Tibial nerve (tissue), 4 donors: ENCODE measurements at places on chromosomes 2 and 18.

DNA sequence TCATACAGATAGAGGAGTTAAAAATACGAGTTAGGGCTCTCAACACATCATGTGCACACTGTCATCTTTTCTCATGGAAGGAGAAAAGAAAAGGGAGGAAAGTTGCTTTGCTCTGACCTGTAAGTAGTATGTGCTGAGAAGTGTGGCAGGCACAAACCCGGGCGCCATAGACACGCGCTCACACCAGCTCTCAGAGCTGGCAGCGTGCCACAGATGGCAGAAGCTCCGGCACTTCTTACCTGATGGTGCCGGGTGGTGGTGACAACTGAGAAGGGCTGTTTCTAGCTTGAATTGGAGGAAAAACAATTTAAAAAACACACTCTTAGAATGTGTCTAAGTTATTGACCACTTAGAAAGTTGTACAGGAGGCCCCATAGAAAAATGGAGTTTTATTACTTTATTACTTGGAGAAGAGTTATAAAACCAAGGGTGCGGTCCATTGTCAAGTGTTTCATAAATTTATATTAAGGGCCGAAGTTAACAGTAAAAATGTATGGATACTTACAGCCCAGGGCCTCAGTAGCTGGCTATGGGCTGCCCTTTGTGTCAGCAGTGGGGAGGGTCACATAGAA lies 92.2 kb downstream of the DPP4 start:
- H3K36me3 ChIP-seq, result no peaks in the 10 kb centered on the region
- no peak overlapping the region for H3K4me3 ChIP-seq
- no peak overlapping the region for H3K27ac ChIP-seq
- no peaks in the 10 kb centered on the region for H3K4me1 ChIP-seq
- DNase-seq, result no peak

DNA sequence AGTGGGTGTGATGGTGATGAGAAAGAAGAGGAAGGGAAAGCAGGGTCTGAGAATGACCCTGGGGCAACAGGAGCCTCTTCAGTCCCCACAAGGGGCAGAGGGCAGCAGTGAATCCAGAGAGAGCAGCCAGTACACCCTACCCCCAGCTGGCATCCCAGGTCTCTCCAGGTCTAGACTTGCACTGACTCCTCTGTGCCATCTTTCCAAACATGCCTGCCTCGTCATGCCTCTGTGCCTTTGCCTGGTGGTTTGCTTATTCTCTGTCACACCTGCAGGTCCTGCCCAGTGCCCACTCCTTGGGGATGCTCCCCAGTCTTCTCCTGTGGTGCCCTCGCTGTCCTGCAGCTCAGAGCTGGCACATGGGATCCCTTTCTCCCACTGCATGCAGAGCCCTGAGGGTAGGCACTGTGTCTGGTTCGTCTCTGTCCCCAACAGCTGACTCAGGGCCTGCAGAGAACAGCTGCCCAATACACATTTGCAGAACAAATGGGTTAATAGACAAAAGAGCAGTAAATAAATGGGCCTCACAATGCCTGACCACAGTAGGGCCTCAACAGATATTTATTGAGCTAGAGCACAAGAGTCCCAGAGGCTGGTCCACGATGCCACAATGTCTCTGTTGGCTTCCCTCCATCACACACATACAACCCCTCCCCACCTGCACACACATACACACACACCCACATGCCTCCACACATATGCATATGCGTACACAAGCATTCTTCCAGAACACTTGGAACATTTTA lies 89.8 kb downstream of the HS1BP3 start:
- no peak overlapping the region for H3K27ac ChIP-seq
- no peak overlapping the region for H3K4me3 ChIP-seq
- H3K36me3 ChIP-seq, result no peaks in the 10 kb centered on the region
- H3K4me1 ChIP-seq, result peaks cover 7% of the 10 kb centered on the region
- no peak for DNase-seq
- H3K27me3 ChIP-seq, result no peaks in the 10 kb centered on the region

DNA sequence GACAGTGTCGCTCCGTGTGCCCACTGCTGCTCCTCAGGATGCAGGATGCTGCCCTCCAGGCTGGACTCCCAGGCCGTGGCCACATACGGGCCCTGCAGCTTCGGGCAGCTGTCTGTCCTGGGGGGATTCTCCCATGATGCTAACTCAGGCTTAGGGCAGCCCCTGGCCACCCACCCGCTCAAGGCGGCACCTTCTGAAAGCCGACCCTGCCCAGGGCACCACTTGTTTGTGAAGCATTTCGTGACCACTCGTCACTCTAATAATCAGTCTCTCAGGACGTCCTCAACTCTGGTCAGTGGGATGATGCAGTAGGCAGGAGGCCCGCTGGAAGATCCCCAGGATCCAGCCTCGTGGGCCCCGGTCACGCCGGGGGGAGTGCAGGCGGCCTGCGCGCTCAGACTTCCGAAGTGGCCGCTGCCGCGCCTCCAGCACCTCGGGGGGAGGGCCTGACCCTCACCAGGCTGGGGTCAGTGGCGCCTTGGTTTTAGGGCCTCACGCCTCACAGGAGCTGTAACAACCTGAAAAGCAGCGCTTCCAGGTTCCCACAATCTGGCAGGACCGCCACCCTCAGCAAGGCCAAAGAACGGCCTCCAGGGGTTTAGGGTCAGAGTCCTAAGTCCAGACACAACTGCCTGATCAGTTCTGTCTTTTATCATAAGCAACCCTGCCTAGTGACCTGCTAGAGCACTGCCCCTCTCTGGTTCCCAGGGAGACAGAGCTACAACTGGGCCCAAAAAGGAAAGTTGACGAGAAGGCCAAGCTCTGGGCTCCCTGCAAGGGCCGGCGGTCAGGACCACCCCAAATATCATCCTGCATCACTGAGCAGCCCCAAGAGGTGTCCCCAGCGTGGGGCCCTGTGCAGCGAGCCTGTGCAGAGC lies 53.0 kb downstream of the EIPR1 start:
- H3K4me3 ChIP-seq, result no peak overlapping the region
- H3K36me3 ChIP-seq, result no peaks in the 10 kb centered on the region
- no peak for DNase-seq
- H3K27me3 ChIP-seq, result no peaks in the 10 kb centered on the region

DNA sequence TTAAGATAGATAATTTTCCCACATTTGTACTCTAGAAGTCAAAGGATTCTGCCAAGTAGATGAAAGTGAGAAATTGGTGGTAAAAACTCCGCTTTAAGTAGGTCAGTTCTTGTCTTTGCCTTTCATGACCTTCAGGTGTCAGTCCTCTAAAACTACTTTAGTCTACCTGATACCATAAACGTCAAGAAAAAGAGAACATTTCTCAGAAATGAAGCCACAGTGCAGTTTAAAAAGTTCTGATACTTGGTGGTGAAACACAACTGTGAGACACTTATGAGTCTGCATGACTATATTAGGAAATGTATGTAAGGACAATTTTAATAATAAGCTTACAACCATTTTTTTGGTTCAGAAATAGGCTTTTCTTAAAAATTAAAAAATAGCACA lies 583.3 kb downstream of the SATB2 start:
- H3K36me3 ChIP-seq, result no peaks in the 10 kb centered on the region
- H3K4me3 ChIP-seq, result no peak overlapping the region
- DNase-seq, result no peak
- H3K27ac ChIP-seq, result no peak overlapping the region
- no peaks in the 10 kb centered on the region for H3K4me1 ChIP-seq

- no peak for DNase-seq
- H3K27me3 ChIP-seq, result no peaks in the 10 kb centered on the region
- H3K4me1 ChIP-seq, result no peaks in the 10 kb centered on the region
These were observed 93.5 kb downstream of the LPIN1 start for GRCh38 chr2:11839916-11840315.

GRCh38 chr2:11824901-11825828 lies 78.7 kb downstream of the LPIN1 start:
- DNase-seq, result no peak
- no peak overlapping the region for H3K4me3 ChIP-seq
- H3K4me1 ChIP-seq, result peaks cover 13% of the 10 kb centered on the region
- H3K36me3 ChIP-seq, result peaks cover 8% of the 10 kb centered on the region
- no peaks in the 10 kb centered on the region for H3K27me3 ChIP-seq

DNA sequence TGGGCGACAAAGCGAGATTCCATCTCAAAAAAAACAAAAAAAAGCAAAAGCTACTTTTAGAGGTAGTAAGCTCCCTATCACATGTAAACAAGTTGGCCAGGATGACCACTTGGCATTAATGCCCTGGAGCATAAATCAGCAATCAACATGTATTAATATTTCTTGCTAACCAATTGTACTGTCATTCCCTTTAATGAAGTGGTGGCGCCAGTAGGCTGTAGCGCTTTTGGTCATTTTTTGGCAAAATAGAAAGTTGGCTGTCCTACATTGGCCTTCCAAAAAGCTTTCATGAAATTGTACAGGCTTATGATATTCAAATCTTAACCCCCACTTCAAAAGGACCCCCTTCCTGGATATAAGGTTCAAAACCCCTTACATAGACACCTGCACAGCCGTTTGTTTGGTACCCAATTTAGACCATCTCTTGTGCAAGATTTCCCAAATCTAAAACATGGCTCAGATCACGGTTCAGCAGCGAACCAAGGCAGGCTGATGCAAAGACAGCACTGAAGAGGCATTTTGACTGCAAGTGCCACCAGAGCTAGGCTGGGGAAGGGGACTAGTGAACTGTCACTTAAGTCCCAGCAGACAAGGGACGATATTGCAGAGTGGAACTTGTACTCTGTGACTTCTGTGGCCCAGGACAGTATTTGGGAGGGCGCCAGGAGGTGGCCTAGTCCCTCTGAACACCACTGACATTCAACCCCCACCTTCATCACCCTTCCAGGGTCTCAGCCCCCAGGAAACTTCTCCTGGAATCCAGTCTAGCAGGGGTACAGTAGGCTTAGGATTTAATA lies 31.9 kb downstream of the SMAD7 start:
- H3K27ac ChIP-seq, result no peak overlapping the region
- peaks cover 20% of the 10 kb centered on the region for H3K4me1 ChIP-seq
- no peak for DNase-seq
- no peaks in the 10 kb centered on the region for H3K36me3 ChIP-seq
- H3K4me3 ChIP-seq, result no peak overlapping the region
- no peaks in the 10 kb centered on the region for H3K27me3 ChIP-seq

DNA sequence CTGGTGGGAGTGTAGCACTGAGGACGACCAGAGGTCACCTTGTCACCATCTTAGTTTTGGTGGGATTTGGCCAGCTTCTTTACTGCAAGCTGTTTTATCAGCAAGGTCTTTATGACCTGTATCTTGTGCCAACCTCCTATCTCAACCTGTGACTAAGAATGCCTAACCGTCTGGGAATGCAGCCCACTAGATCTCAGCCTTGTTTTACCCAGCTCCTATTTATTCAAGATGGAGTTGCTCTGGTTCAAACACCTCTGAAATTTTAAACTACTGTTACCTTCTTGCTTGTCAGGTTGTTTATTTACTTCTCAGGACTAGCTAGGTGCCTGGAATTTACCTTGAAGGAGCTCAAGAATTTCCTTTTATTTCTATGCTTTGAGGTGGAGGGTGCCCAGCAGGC lies 9.5 kb upstream of the KCNG3 start:
- no peaks in the 10 kb centered on the region for H3K36me3 ChIP-seq
- H3K4me1 ChIP-seq, result no peaks in the 10 kb centered on the region
- H3K27me3 ChIP-seq, result no peaks in the 10 kb centered on the region
- H3K27ac ChIP-seq, result no peak overlapping the region
- no peak for DNase-seq

DNA sequence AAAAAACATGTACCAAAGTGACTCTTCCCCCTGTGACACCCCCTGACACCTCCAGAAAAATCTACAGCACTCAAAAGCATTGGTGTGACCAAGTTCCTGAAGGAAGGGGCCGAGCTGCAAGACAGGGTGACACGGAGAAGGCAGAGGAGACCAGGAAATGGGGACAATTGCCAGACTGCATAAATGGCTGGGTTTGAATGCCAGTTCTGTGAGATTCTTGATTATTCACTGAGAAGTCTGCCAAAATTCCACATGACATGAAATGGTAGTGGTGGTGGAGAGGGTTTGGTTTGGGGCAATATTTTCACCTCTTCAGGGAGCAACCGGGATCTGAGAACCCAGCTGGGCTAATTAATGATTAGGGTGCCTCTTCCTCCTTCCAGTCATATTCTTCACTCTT lies 178.5 kb downstream of the ARL4C start:
- no peak overlapping the region for H3K27ac ChIP-seq
- H3K27me3 ChIP-seq, result no peaks in the 10 kb centered on the region
- DNase-seq, result no peak
- H3K4me1 ChIP-seq, result no peaks in the 10 kb centered on the region

- no peaks in the 10 kb centered on the region for H3K27me3 ChIP-seq
- no peak overlapping the region for H3K27ac ChIP-seq
- H3K4me1 ChIP-seq, result no peaks in the 10 kb centered on the region
- no peak for DNase-seq
- no peak overlapping the region for H3K4me3 ChIP-seq
These were observed 344.0 kb downstream of the LRRTM1 start for GRCh38 chr2:79960519-79960918.

DNA sequence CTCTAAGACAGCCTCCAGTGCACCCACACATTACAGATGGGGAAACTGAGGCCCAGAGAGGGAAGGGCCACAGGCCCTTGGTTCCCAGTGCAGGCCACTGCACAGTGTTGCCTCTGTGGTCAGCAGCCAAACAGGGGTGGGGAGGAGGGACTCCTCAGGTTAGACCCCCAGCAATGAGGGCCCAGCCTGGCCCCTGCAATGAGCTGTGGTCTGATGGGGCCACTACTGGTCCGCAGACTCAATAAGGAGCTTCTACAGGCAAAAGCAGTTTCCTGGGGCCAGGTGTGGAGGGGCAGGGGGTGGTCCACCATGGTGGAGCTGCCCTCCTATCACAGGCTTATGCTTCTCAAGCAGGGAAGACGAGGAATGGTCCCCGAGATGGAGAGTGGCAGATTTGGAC lies 87.6 kb downstream of the HS1BP3 start:
- no peak for DNase-seq
- H3K4me1 ChIP-seq, result peaks cover 18% of the 10 kb centered on the region
- H3K27me3 ChIP-seq, result no peaks in the 10 kb centered on the region
- no peaks in the 10 kb centered on the region for H3K36me3 ChIP-seq
- no peak overlapping the region for H3K4me3 ChIP-seq

GRCh38 chr18:39305766-39306165 lies 1740.2 kb upstream of the CELF4 start:
- no peaks in the 10 kb centered on the region for H3K27me3 ChIP-seq
- no peaks in the 10 kb centered on the region for H3K36me3 ChIP-seq
- no peaks in the 10 kb centered on the region for H3K4me1 ChIP-seq
- DNase-seq, result no peak
- H3K27ac ChIP-seq, result no peak overlapping the region
- no peak overlapping the region for H3K4me3 ChIP-seq

- no peaks in the 10 kb centered on the region for H3K27me3 ChIP-seq
- H3K4me1 ChIP-seq, result no peaks in the 10 kb centered on the region
- no peak overlapping the region for H3K4me3 ChIP-seq
- H3K27ac ChIP-seq, result no peak overlapping the region
These were observed 52.8 kb upstream of the IL1RL1 start for GRCh38 chr2:102258386-102259074.

DNA sequence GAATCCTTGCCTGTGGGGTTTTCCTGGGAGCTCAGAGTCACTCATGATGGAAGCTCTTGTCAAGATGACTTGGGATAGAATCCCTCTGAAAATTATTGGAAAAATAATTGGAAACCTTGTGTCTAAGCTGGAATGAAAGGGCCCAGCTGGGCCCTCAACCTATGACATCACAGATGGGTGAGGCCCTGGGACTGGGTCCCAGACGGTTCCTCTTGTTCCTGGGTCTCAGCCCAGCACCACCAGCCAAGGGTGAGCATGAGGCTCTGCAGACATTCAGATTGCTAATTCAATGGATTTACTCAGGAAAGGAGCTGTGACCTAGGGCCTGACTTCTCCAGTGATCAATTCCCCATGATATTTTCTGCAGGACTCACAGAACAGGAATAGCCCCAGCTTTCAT lies 188.3 kb upstream of the MYT1L start:
- H3K36me3 ChIP-seq, result no peaks in the 10 kb centered on the region
- no peaks in the 10 kb centered on the region for H3K4me1 ChIP-seq
- no peak for DNase-seq
- no peak overlapping the region for H3K4me3 ChIP-seq
